Ascending aorta (tissue), 2 donors: ENCODE measurements at places on chromosomes 11 and 22. TPM values are rescaled to one million over a fixed set of nuclear protein-coding genes. Genes with fewer than 3 reads are reported as not detected.

DNA sequence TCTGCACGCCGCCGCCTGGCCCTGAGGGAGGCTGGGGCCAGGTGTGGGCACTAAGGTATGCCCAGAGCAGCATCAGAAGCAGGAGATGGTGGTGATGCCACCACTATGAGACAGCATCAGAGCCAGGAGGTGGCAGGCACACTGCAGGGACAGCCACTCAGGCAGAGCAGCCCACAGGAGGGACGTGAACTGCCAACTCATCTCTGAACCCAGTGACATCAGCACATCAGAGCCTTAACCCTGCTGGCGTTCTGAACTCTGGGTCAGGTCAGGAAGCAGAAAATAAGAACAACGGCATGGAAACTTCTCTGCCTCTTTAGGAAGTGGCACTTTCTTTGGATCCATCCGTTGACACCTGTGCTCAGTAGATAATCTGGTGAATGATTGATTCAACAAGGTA lies 14.7 kb upstream of the IFT27 start:
- no peak for DNase-seq

Gene THY1
- total RNA-seq = 3.5 TPM

DNA sequence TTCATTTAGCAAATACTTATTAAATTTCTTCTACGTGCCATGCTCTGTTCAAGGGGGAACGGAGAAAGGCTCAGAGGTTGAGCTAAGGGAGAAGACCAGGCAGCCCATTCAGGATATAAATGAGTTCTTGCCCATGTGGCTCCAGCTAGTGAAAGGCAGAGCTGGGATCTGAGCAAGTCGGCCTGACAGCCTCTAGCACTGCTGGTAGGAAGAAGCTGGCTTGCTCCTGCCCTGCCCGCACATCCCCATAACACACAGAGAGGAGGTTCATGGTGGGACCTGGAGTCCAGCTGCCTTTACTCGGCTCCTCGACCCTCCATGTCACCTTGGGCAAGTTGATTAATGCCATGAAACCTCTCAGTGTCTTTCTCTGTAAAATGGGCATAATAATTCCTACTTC lies 2.0 kb downstream of the SLC15A3 start:
- DNase-seq = no peak

Gene MUC2
- 0.11 TPM for total RNA-seq

Gene YAP1
- 516 TPM for total RNA-seq

Gene ALX4
- not detected for total RNA-seq

Gene INCENP
- total RNA-seq = 55.5 TPM

Gene MRGPRE
- not detected for total RNA-seq

Gene SLC22A12
- total RNA-seq = not detected

Gene SRRD
- 85.6 TPM for total RNA-seq

DNA sequence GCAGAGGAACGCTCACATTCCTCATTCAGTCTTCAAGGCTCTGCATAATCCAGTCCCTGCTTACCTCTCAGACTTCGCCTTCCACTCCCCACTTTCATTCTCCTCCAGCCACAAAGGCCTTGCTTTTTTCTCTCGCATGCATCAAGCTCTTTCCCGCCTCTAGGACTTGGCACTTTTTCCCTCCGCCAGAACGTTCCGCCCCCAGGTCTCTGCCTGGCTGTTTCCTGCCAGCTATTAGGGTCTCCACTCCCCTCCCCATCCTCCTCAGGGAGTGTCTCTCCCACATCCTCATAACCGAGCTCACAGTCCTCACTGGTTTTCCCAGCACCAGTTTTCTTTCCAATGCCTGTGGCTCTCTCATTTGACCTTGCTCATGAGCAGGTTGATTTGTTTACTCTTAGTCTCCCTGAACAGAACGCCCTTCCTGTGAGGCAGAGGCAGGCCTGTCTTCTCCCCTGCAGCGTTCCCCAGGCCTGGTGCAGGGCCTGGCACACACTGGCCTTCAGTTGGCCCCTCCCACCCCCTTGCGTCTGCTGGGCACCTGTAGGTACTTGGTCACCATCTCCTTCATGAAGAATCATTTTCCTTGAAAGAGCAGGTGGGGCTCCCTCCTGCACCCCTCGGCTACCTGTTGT lies 75.2 kb downstream of the RTL6 start:
- DNase-seq = peak; percentile 35

DNA sequence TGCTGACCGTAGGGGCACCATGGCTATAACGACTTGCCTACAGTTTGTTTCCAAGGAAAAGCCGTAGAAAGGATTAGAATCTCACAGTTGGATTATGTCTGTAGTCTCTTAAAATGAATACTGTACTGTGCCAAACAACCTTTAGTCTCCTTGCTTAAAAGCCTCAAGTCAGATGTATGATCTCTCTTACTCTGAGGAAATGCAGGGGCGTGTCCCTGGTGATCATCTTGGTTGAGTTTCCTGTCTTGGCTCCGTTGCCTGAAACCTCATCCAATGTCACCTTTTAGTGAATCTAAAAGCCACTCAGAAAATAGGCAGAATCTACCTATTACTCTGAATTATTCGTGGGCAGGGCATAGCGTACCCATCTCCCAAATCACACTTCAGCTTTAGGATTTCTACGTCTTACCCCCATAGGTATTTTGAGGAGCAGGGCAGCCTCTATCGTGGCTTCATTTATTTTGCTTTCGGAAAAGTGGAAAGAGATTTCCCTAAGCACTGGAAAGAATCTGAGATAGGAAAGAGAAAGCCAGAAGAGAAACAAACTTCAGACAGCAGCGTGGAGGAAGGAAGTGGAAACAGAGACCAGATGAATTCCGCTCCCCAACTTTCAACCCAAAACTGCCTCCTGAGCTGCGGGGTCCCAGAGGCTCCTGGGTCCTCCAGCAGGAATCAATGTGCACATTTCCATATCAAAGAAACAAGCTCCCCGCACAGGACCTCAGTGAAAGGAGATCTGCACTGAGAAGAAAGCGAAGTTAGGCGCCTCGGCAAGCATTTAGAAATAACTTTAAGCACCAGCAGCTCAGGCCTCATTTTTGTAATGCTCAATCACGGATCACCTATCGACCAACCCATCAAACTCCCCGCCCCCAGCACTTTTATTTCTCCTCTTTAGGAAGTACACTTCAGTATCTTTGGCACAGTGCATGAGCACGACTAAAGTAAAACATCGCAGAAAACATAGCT lies 245.8 kb downstream of the ETS1 start:
- no peak for DNase-seq

DNA sequence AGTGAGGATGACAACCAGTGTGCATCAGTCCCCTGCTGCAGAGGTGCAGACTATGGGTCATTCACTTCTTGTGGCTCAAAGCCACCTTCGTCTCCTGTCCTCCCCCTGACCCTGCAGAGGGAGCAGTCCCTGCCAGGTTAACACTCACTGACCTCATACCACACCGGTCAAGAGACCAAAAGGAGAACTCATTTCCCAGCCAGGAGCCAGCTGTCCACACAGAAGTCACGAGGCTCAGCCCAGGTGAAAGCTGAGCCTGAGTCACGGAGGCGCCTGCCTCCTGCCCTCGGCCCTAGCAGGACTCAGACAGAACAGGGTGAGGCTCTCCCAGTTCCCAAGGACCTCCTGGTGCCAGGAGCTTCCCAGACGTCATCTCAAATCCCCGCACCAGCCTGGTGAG lies 103.7 kb downstream of the MN1 start:
- DNase-seq = no peak

DNA sequence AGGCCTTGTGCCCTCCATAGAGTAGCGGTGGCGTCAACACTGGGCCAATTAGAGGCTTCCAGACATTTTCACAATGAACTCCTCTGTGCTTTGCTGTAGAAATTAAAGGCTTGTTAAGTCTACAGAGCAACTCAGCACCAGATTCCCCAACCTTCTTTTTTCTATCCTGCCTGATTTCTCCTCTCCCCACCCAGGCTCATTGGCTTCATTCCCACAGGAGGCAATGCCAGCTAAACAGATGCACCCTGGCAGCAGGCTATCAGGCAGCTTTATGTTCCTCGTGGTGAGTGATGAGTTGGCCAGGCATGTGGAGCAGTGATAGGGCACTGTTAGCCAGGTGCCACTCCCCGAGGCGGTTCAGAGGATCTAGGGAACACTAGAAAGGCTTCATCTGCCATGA lies 4.8 kb downstream of the DIXDC1 start:
- DNase-seq = no peak

DNA sequence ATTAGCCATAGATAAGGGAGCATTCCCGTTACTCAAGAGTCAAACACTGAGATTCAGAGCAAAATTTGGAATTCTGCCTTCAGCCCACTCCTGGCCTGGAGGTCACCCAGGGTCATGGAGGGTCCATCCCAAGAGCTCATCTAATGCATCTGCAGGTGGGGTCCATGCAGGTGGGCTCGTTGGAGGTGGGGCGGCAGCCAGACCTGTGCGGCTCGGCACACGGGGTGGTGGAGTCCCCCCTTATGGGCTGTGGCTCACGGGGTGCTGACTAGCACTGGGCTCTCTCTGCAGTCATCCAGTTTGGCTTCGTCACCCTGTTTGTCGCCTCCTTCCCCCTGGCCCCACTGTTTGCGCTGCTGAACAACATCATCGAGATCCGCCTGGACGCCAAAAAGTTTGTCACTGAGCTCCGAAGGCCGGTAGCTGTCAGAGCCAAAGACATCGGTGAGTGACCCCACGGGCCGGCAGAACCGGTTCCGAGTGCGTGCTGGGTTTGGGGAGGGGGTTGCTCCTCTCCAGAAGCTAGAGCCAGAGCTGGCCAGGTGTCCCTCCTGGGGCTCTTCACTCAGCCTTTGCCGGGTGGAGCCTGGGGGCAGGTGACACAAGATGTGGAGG lies 32.4 kb upstream of the FADD start:
- no peak for DNase-seq

DNA sequence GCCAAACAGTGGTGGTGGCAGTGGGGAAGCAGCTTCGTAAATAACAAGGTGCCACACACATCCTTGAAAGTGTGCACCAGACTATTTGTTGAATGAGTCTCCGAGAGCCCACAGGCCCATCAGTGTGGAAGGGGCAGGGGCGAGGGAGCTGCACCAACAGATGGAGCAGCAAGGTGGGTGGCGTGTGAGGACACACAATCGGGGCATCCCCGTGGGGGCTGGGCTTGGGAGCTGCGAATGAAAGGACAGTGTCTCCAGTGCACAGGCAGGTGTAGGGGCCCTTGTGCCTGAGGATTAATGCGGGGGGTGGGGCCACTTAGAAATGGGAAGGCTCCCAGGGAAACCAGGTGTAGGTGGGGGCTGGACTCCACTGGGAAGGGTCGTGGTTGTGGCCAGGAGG lies 2.8 kb downstream of the NRXN2 start:
- no peak for DNase-seq

- no peak for DNase-seq
Measured at GRCh38 chr22:38853196-38853651, 9.4 kb upstream of the NPTXR start.

- peak; percentile 52 for DNase-seq
Measured at GRCh38 chr11:72070491-72070890, 9.9 kb downstream of the NUMA1 start.

Gene TENM4
- 11.9 TPM for total RNA-seq

GRCh38 chr11:57344826-57345225 lies 6.7 kb downstream of the P2RX3 start:
- DNase-seq = no peak

DNA sequence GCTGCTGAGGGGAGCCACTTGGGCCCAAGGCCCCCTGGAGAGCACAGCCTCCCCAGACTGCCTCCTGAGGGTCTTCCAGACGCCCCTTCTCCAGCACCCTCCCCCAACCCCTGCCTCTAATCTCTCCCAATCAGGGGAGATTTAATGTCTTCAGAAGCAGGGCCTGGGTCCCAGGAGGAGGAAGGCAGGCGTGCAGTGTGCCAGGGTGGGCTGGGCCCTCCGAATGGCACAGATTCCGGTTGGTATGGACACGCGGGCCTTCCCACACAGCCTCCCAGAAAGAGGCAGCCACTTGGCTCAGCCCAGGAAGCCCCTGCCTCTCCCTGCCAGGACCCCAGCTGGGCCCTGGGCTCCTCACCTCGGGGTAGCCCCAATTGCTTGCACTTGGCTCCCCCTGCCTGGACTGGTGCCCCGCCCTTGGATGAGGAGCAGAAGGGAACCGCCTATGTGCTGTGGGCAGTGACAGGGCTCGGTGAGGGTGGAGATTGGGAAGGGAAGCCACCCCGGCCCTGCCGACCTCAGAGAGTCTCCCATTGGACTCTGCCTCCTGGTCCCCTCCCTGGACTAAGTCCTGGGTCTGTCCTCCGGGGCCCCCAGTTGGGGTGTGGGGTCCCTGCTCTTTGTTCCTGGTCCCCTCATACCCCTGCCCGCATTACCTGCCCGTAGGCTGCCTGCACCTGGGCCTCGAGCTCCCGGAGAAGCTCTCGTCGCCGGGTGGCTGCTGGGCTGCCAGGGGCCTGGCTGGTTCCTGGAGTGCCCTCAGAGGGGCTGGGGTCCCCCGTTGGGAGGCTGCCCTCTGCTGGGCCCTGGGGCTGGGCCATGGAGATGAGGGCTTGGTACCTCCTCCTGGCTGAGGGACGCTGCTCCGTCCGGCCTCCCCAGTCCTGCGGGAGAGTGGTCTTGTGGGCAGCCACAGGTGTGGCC lies 572 bp upstream of the CABP2 start:
- no peak for DNase-seq

GRCh38 chr11:64102005-64102738 lies 63.7 kb downstream of the MACROD1 start:
- no peak for DNase-seq

DNA sequence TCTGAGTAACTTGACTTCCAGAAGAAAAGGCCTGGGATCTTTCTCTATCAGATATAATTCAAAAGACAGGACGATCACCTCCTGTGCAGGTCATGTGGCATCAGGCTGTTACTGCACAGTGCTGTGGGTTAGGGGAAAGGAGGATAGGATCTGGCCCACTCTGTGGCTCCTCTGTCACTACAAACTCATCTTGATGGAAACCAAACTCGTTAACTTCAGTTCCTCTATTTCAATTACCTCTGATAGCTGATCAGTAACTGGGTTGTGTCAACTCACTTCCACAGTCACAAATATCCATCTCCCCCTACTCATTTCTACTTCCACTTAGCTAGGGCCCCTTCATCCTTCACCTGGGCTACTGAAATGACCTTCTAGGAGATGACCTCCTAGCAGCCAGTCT lies 95.2 kb downstream of the RCN1 start:
- DNase-seq = no peak

GRCh38 chr22:40383905-40384304 lies 13.5 kb downstream of the SGSM3 start:
- DNase-seq = no peak

Gene SMIM35
- not detected for total RNA-seq

Gene BATF2
- total RNA-seq = 0.21 TPM

GRCh38 chr22:46910624-46911023 lies 148.2 kb downstream of the TBC1D22A start:
- DNase-seq = no peak

- no peak for DNase-seq
Measured at GRCh38 chr11:126698576-126698975, 302.0 kb downstream of the KIRREL3 start.

DNA sequence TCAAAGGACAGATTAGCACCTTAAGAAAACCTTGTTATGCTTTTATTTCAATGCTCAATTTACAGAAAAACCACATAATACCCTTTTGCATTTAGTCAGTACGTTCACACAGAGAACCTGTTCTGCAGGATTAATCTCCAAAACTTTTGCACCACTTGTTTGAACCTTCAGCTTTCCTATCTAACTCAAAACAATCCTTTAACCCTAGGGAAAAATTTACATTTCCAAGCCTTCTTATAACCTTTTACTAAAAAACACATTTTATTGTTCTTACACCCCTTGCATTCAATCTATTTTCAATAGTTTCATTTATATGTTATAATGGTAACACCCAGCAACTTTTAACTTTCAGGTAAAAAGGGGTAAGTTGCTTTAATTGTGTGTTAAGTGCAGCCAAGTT lies 952.5 kb upstream of the CNTN5 start:
- DNase-seq = no peak
